RWPE1 (cell line): ENCODE measurements at places on chromosomes 4 and X.

- no peak for DNase-seq
Observed at GRCh38 chrX:24285082-24285481, 28.8 kb downstream of the SUPT20HL2 start.

DNA sequence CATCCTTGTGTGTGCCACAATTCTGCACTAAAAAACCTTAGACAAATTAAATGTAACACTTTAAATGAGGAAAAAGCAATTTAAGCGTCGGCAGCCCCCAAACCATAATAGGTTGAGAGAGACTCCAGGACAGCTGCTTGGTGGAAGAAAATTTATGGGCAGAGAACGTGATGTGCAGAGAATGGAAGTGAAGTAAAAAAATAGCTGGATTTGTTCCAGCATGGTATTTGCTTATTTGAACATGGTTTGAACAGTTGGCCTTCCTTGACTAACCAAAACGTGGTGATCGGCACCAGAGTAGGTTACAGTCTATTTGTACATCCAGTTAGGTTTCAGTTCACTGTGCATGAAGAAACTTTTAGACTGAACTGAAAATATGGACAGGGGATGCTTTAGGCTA, 343.0 kb upstream of the CPEB2 start:
- no peak for DNase-seq

- DNase-seq = no peak
Observed at GRCh38 chrX:18676050-18676449, 4.1 kb upstream of the RS1 start.

GRCh38 chr4:180380733-180381132, 1862.5 kb upstream of the TENM3 start:
- DNase-seq = peak; percentile 71

DNA sequence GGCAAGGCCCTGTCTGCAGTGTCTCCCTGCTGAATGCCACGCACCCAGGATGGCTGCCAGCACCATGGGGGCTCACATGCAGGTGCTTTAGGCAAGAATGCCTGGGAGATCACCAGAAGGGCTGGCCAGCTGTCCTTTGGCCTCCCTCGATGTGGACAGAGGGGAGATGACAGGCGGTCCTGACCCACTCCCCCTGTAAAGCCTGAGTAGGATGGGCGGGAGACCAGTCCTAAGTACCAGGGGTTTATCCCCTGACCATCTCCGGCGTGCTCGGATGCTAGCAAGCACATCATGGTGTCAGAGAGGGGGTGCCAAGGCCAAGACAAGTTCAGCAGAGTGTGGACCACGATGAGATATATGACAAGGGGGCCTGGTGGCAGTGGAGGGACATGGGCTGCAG, 5.3 kb downstream of the PDZD4 start:
- DNase-seq = no peak

GRCh38 chrX:21047034-21047455, 327.2 kb upstream of the CNKSR2 start:
- no peak for DNase-seq

GRCh38 chr4:101114936-101115372, 232.4 kb downstream of the PPP3CA start:
- peak; percentile 6 for DNase-seq

DNA sequence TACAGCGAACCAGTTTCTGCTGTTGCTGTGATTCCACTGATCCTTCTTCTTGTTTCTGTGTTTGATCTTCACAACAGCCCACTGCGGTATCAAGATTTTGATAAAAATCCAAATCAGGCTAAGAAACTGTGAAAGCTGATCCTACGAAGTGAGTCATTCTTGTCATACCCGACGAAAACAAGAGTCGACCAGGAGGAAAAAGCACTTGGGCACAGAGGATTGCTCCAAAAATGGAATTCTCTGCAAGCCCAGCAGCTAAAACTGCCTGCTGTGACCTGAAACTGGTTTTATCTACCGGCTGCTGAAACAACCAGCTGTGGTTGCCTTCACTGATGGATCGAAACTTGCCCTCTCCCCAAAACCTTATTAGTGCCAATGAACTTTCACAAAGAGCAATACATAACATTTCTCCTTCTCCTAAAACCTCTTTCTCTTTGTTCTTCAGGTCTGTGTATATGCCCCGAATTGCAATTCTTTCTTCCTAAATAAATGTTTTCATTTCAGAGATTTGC, 607.0 kb upstream of the PRKX start:
- no peak for DNase-seq

- peak; percentile 57 for DNase-seq
Observed at GRCh38 chr4:125313497-125313896, 1.3 kb upstream of the FAT4 start.

DNA sequence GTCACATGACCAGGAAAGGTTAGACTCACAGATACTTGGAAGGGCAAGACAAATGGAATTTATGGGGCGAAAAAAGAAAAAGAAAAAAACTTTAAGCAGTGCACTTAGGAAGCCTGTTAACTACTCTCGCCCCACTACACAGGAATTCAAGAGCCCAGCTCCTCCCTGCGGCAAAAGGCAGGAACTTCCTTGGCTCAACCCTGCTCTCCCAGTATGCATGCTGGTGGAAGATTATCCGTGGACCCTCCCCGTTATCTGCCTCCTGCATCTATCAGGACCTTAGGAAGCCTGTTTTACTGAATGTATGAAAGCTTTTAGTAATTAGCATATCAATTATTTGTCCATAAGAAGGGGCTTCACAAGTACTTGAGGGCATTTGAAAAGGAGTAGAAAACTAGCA, 40.1 kb upstream of the RPA4 start:
- no peak for DNase-seq

DNA sequence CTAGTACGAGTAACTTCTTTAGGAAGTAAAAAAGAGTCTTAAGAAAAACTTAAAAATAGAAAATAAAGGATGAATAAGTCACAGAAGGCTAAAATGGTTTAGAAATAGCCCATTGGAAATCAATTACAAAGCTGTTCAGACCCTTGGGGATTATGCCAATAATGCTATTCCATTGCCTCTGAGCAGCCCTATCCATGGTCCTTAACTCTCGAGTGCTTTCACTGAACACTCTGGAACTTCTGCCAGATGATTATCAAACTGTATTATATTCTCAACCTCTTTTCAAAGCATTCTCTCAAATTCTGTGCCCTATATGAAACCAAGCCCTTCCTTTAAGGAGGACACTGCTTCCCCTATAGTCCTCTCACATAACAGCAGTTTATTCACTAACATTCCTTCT, 17.0 kb downstream of the SLC9B1 start:
- no peak for DNase-seq

DNA sequence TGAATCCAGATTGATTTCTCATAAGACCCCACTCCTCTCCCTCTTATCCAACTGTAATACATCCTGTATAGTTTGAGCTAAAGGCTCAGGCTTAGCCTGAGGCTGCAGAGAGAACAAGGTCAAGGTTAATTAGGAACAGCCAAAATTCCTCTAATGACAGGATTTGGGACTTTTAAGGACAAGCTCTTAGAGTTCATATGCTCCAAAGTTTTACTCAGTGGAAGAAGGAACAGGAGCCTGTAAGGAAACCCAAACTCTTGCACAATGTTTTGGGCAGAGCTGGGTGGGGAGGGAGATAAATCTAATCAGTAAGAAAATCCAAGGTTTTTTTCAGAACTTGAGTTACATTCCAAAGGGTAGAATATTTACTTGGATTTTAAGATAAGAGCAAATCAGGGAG, 238.8 kb downstream of the QDPR start:
- DNase-seq = no peak

GRCh38 chrX:152960115-152960514, 33.8 kb downstream of the PNMA5 start:
- DNase-seq = no peak
